ENCODE measurements at places on chromosomes 3 and 15. TPM values are rescaled to one million over a fixed set of nuclear protein-coding genes. Genes with fewer than 3 reads are reported as not detected.

DNA sequence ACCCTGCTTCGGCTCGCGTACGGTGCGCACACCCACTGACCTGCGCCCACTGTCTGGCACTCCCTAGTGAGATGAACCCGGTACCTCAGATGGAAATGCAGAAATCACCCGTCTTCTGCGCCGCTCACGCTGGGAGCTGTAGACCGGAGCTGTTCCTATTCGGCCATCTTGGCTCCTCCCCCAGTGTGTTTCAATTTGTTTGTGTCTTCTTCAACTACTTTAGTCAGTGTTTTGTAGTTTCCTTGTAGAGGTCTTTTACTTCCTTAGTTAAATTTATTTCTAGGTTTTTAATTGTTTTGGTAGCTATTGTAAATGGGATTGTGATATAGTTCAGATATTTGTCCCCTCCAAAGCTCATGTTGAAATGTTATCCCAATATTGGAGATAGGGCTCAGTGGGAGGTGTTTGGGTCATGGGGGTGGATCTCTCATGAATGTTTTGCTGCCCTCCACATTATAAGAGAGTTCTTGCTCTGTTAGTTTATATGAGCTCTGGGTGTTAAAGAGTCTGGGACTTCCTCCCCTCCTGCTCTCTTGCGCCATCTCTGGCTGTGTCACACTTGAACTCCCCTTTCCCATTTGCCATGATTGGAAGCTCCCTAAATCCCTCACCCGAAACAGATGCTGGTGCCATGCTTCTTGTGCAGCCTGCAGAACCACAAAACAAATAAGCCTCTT, 304.4 kb downstream of the DOCK3 start:
- DNase-seq, result no peak

SENP7 gene
- total RNA-seq, result 3.6 TPM

DNA sequence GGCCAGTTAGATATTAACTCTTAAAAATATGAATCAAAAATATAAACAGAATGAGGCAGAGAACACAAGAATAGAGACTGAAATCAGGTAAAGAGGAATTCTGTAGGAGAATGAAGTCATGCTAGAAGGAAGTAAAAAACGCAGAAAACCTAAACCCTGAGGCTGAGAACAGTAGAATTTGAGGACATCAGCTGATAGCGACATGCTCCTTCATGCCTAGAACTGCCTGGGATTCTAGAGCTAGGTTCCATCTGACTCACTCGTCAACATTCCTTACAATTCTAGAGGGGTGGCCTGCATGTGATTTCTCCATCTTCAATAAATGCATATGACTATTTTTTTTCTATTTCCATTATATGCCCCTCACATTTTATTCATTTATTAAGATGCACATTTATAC, 343.0 kb downstream of the ROBO1 start:
- DNase-seq, result no peak

DUOX1 gene
- 0.45 TPM for total RNA-seq

DNA sequence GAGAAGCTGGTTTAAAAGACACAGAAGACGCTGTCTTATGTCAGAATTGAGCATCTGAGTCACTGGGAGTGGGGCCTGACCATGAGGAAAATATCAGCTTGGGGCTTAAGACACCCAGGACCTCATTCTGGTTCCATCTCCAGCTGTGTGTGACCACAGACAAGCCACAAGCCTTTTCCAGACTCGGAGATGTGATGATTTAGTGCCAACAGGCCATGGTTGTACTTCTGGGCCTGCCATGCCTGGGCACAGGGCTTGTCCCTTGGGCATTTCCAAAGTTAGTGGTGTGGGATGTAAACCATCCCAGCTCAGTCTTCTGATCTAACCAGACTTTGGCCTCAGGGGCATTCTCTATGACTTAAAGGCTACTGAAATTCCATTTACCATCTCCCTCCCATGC, 269.8 kb downstream of the RYR3 start:
- DNase-seq, result no peak

ECT2 gene
- total RNA-seq, result 1.6 TPM

DNA sequence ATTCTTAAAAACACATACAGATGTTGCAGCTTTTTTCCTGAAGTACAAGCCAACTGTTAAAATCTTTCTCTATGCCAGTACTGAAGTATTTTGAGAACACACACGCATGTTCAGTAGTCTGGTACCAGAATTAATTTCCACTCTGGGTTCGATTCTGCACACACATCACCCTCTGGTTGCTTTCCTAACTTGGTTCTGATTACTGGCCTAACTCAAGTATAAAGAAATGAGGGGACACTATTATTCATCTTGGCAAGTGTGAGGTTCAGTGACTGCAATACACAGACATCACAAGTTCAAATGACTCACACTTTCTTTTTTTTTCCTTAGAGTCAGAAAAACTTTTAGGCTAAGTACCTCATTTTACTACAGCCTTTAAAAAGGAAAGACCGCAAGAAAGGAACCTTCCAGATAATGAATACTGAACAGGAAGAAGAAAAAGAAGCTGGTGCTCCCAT, 37.4 kb upstream of the LDHAL6B start:
- no peak for DNase-seq

DNA sequence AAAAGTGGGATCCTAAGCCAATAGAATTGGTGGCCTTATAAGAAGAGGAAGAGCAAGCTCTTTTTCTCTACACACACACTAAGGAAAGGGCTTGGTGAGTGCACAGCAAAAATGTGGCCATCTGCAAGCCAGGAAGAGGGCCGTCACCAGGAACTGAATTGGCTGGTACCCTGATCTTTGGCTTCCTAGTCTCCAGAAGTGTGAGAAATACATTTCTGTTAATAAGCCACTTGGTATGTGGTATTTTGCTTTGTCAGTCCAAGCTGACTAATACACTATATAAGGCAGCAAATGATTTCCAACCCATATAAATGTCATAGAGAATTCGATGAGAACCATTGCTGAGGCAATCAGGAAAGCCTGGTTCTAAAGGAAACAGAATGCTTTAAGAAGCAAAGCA, 816.3 kb upstream of the SEMA6D start:
- DNase-seq, result no peak

SLC9C1 gene
- total RNA-seq, result not detected

DNA sequence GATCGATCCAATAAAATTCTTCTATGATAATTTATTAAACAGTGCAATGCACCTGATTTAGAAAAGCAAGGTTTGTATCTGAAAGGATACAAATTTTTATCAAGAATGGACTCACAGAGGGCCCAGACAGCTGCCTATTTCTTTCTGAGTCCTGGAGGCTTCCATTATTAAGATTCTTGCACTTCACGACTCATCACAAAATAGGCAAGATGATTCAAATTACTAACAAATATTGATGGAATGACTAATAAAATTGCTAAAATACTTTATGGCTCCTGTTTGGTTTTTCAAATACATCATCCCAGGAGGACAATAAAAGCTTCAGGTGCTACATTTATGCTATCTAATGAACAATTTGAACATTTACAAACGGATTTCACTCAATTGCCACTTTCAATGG, 483.0 kb upstream of the AGTR1 start:
- DNase-seq, result no peak

DNA sequence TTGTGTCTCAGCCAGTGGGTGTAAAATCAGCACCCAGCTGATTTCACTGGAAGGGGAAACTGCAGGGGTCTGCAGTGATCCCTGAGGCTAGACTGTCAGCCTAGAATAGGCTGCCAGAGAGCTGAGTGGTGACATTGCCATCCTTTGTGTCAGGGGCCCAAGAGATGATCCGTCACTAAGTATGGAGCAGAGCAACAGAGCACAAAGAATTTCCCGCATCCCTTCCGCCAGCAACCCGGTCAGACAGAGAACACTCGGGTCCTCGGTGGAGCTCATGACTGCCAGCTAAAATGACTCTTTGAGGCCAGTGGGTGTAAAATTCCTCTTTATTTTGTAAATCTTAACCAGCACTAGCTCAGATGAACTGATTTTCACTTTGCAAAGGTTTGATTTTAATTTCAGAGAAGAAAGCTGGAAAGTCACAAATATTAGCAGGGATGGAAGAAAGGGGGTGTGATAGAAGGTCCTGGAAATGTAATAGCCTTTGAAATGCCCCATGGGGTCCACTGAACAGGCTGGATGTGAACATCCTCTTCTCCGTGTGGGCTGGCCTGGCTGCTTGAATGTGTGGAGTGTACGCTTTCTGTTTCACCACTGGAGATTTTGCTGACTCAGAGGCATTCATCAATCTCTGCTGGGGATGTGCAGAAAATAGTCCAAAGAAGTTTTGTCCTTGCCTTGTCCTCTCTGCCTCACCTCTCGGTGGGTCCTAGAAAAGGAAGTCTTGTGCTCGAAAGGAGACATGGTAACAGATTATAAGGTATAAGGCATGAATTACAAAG, 138.8 kb downstream of the SV2B start:
- no peak for DNase-seq

- no peak for DNase-seq
These were observed 71.6 kb upstream of the ZNF280D start for GRCh38 chr15:56804938-56805337.

DNA sequence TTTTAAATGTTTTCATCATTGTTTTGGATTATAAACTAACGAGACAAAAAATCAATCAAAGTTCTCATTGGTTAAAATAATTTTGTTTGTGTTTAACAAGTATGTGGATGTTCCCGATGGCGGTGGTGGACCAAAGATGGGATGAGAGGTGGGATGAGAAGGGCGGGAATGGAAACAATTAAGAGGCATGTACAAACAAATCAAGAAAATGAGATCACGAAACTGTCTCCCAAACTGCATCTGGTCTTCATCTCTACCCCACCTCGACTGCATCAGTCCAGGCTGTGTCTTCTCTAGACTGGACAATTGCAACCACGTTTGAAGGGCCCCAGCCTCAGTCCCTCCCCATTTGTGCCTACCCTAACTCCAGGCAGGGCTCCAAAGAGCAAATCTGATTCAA, 56.1 kb downstream of the SLC12A8 start:
- no peak for DNase-seq

DNA sequence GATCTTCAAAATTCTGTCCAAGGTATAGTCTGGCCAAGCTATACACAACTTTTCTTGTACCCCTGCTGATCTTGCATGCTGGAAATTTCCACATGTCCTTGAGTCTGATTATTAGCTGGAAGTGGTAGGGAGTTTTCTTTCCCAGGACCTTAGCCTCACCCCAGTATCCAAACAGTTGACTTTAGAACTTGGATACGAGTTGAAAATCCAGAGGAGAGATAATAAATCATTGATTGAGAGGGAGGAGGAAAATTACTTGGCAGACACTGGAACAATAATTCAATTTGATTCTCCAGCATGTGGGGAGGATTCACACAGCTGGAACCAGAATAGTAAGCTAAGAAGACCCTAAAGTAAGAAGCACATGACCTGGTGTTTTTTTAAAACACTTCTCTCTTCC, 116.4 kb downstream of the IL5RA start:
- DNase-seq, result no peak

GRCh38 chr15:51801391-51801835, 28.0 kb upstream of the TMOD3 start:
- DNase-seq, result no peak

DNA sequence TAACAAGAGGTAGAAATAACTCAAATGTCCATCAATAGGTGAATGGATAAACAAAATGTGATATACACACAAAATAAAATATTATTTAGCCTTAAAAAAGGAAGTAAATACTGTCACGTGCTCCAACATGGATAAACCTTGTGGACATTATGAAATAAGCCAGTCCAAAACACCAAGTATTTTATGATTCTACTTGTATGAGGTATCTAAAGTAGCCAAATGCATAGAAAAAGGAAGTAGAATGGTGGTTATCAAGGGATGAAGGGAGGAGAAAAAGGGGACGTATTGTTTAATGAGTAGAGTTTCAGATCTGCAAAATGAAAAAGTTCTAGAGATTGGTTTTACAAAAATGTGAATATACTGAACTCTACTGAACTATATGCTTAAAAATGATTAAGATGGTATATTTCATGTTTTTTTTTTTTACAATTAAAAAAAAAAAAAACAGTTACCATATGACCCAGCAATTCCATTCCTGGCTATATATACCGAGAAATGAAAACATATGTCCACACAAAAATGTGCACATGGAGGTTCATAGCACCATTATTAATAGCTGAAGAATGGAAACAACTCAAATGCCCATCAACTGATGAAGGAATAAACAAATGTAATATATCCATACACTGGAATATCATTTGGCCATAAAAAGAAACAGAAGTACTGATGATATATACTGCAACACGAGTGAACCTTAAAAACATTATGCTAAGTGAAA, 29.1 kb upstream of the MAP6D1 start:
- no peak for DNase-seq
